ENCODE measurements at places on chromosomes 1 and 21.
A peak's percentile ranks its signal among the peaks of the same experiment; 100 is the strongest.

GRCh38 chr1:106960412-106960811 is 96.1 kb upstream of the PRMT6 start:
- H3K4me1 ChIP-seq, result no peaks in the 10 kb centered on the region
- H3K36me3 ChIP-seq, result no peaks in the 10 kb centered on the region
- H3K27me3 ChIP-seq, result no peaks in the 10 kb centered on the region

DNA sequence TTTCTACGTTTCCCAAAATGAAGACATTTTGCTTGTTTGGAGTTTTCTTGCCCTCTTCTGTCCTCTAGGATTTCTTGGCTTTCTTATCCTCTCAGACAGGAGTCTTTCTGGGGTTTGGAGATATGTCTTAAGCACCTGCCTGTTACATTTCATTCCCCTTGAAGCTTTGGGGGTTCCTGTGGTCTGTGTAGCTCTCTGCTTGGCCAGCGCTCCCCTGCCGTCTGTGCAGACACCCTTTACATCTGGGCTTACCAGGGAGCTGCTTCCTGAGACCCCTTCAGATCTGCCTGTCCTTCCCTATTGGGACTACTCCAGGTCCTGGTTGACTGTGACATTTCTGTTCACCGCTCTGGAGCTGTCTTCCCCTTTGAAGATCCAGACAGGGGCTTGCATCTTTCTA is 171.9 kb upstream of the CSF3R start:
- no peak overlapping the region for H3K27ac ChIP-seq
- DNase-seq, result no peak
- H3K36me3 ChIP-seq, result no peaks in the 10 kb centered on the region
- no peaks in the 10 kb centered on the region for H3K4me1 ChIP-seq

GRCh38 chr1:5826601-5827000 is 165.6 kb downstream of the NPHP4 start:
- no peak overlapping the region for H3K27ac ChIP-seq
- H3K4me1 ChIP-seq, result no peaks in the 10 kb centered on the region
- DNase-seq, result no peak

GRCh38 chr1:218674280-218674773 is 329.2 kb downstream of the TGFB2 start:
- H3K36me3 ChIP-seq, result no peaks in the 10 kb centered on the region
- H3K27ac ChIP-seq, result no peak overlapping the region
- H3K27me3 ChIP-seq, result no peaks in the 10 kb centered on the region
- peak; percentile 12 for DNase-seq
- H3K4me1 ChIP-seq, result no peaks in the 10 kb centered on the region

GRCh38 chr1:38455829-38456530 is 403.6 kb downstream of the RRAGC start:
- no peaks in the 10 kb centered on the region for H3K4me1 ChIP-seq
- H3K4me3 ChIP-seq, result no peak overlapping the region
- no peak overlapping the region for H3K27ac ChIP-seq
- no peak for DNase-seq
- H3K36me3 ChIP-seq, result no peaks in the 10 kb centered on the region
- H3K27me3 ChIP-seq, result no peaks in the 10 kb centered on the region

DNA sequence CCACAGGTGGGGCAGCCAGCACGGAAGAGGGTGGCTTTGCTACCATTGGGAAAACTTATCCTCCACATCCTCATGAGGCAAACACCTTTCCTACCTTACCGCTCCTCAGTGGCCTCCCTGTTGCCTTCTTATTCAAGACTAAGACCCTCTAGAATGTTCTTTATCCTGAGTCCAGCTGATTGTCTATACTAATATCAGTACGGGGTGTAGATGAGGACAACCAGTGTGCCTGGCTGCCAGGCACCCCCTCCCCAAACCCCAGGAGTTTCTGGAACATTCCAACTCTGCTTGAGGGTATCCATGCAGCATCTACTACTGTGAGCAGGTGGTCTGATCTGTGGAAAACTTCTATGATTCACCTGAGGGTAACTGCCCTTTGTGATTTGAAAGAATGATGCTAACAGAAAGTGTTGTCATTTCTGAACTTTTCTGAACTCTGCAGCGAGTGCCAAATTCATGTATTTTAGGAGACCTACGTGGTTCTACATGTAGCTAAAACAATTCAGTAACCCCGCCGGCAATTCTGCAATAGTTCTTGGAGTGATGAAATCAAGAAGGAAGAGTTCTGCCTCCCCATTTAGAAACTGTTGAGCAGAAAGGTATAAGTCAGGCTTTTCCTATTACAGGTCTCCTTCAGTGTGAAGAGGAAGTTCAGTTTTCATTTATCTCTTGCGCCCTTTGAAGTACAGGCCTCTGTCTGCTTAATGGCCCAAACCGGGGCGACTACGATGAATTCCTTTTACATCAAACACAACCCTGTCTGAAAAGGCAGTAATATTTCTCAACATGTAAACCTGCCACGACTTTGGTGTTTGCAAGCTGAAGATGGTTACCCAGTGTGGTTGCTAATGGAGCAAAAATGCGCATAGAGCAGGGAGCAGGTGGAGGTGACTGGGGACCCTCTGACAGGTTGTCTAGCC is 80.4 kb downstream of the RUNX1 start:
- no peaks in the 10 kb centered on the region for H3K27me3 ChIP-seq
- no peaks in the 10 kb centered on the region for H3K4me1 ChIP-seq
- peak; percentile 53 for DNase-seq
- no peak overlapping the region for H3K27ac ChIP-seq
- H3K36me3 ChIP-seq, result no peaks in the 10 kb centered on the region
- H3K4me3 ChIP-seq, result no peak overlapping the region

DNA sequence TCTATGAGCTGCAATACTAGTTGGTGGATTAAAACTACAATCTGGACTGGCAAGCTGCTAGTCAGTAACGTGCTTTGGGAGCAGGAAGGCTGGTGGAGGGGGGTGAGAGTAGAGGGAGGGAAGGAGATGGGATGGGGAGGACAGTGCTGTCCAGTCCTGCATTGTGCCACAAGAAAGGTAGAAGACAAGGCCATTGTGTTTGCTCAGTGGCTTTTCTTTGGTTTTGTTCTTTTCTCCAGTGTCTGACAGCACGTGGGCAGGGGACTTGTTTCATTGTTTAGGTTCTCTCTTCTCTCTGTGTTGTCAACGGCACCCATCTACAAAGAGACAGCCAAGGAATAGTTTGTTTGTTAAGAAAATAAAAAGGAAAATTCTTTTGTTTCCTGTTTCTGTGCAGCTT is 362.8 kb upstream of the PLXNA2 start:
- no peak overlapping the region for H3K27ac ChIP-seq
- no peak overlapping the region for H3K4me3 ChIP-seq
- no peaks in the 10 kb centered on the region for H3K36me3 ChIP-seq
- no peaks in the 10 kb centered on the region for H3K27me3 ChIP-seq
- no peak for DNase-seq

GRCh38 chr1:228211531-228212414 is 3.9 kb downstream of the OBSCN start:
- no peaks in the 10 kb centered on the region for H3K27me3 ChIP-seq
- H3K4me1 ChIP-seq, result no peaks in the 10 kb centered on the region

DNA sequence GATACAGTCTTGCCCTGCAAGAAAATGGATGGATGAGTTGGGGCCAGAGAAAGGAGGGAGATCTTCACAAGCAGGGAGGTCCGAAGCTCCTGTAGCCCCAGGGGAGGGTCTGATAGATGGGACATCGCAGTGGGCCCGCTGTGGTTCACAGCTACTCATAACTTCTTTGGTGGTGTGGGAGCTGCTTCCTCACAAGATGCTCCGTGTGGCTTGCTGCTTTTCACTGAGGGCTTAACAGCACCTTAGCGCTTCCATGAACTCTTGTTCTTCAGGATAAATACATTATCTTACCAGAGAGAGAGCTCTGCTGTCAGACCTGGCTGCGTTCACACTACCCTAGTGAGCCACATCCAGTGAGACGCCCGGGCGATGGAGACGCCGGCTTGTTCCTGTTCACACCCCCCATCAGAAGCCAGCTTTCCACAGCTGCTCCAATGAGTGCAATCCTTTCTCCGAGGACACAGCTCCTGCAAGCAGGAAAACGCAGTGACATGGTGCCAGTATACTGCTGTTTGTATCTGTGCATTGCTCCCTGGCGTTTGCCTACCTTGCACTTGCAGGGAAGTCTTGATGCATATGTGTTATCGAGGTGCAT is 599.8 kb downstream of the AJAP1 start:
- H3K27ac ChIP-seq, result no peak overlapping the region
- no peak overlapping the region for H3K4me3 ChIP-seq
- no peaks in the 10 kb centered on the region for H3K27me3 ChIP-seq
- H3K36me3 ChIP-seq, result no peaks in the 10 kb centered on the region
- no peaks in the 10 kb centered on the region for H3K4me1 ChIP-seq

GRCh38 chr1:60427701-60428100 is 354.1 kb upstream of the C1orf87 start:
- H3K4me1 ChIP-seq, result no peaks in the 10 kb centered on the region
- H3K27ac ChIP-seq, result no peak overlapping the region
- H3K36me3 ChIP-seq, result no peaks in the 10 kb centered on the region

DNA sequence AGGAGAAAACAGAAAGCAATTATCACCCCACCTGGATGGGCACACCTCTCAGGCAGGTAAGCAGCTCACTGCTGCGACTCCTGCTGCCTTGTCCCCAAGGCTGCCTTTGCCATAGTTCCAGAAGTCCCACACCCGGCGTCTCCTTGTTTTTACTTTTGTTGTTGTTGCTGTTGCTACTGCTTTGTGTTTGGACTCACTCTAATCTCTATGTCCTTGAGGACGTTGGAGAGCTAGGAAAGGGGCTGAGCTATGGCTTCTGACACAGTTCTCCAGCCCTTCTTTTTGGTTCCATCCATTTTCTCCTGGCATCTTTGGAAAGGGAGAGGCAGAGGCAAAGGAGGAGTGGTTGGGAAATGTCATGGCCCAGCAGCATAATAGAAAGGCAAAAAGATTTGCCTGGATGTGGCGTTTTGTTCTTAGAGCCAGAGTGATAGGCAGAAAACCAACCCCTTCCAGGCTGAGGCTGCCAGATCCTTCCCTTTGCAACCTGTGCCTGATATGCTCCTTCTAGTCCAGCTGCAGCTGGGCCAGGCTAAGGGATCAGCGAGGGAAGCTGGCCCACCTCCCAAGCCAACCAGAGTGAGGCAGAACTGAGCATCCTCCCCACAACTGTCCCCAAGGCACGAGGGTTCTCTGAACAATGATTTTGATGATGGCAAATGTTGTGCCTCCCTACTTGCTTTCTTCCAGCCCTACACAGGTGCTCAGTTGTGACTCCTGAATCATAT is 270.7 kb downstream of the ASTN1 start:
- no peak overlapping the region for H3K27ac ChIP-seq
- no peaks in the 10 kb centered on the region for H3K36me3 ChIP-seq
- no peaks in the 10 kb centered on the region for H3K27me3 ChIP-seq
- no peaks in the 10 kb centered on the region for H3K4me1 ChIP-seq
- no peak overlapping the region for H3K4me3 ChIP-seq

GRCh38 chr1:3917761-3918160 is 17.7 kb upstream of the C1orf174 start:
- H3K4me1 ChIP-seq, result no peaks in the 10 kb centered on the region
- no peaks in the 10 kb centered on the region for H3K36me3 ChIP-seq
- DNase-seq, result no peak
- no peak overlapping the region for H3K27ac ChIP-seq
- no peaks in the 10 kb centered on the region for H3K27me3 ChIP-seq
- no peak overlapping the region for H3K4me3 ChIP-seq

GRCh38 chr1:244941121-244941520 is 76.8 kb upstream of the HNRNPU start:
- H3K27ac ChIP-seq, result no peak overlapping the region
- H3K4me1 ChIP-seq, result no peaks in the 10 kb centered on the region
- no peaks in the 10 kb centered on the region for H3K36me3 ChIP-seq
- no peak overlapping the region for H3K4me3 ChIP-seq
- no peak for DNase-seq

GRCh38 chr21:35477622-35478021 is 428.5 kb upstream of the RUNX1 start:
- no peak overlapping the region for H3K4me3 ChIP-seq
- no peaks in the 10 kb centered on the region for H3K4me1 ChIP-seq
- peak overlapping the region; percentile 1 for H3K27ac ChIP-seq
- H3K27me3 ChIP-seq, result no peaks in the 10 kb centered on the region
- H3K36me3 ChIP-seq, result no peaks in the 10 kb centered on the region

DNA sequence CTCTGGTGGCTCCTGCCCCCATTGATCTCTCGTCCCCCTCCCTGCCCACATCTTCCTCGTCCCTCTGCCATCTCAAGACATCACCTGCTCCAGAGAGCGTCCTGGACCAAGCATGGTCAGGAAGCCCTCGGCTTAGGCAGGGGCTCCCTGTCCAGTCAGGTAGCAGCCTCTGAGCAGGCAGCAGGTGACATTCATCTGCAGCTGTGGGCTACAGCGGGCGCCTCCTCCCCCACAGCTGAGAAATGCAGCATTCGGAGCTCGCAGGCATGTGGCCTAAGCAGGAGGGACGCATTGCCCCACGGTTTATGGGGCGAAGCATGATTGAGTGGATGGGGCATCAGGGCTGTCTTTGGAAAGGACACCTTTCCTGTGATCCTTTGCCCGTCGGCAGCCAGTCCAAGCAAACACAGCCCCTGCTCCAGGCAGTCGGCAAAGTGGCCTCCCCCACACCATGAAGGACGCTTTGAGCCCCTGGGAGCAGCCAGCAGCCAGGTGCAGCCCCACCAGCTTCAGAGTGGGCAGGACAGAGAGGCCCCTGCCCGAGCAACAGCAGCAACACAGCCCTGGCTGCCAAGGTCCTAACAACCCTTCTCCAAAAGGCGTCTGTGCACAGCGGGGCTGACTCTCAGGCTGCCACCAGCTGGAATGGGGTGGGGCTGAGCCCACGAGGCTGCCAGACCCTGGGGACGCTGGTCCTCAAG is 234.1 kb upstream of the VAMP3 start:
- no peaks in the 10 kb centered on the region for H3K36me3 ChIP-seq
- H3K4me3 ChIP-seq, result no peak overlapping the region
- peak; percentile 91 for DNase-seq
- H3K4me1 ChIP-seq, result no peaks in the 10 kb centered on the region

GRCh38 chr1:85444381-85444780 is 20.6 kb downstream of the DDAH1 start:
- H3K27me3 ChIP-seq, result no peaks in the 10 kb centered on the region
- H3K4me3 ChIP-seq, result no peak overlapping the region
- H3K27ac ChIP-seq, result no peak overlapping the region
- DNase-seq, result no peak
- no peaks in the 10 kb centered on the region for H3K36me3 ChIP-seq
- H3K4me1 ChIP-seq, result peaks cover 6% of the 10 kb centered on the region

- H3K27ac ChIP-seq, result peak overlapping the region; percentile 86
- H3K4me1 ChIP-seq, result peaks cover 4% of the 10 kb centered on the region
- no peak for DNase-seq
- H3K27me3 ChIP-seq, result no peaks in the 10 kb centered on the region
Measured at GRCh38 chr1:81803431-81804110, 2.8 kb downstream of the ADGRL2 start.

Measured in kidney (tissue), 22 donors.